Pericardium fibroblast (primary cell): ENCODE measurements at places on chromosomes 1 and 21. TPM values are rescaled to one million over a fixed set of nuclear protein-coding genes. Genes with fewer than 3 reads are reported as not detected.

Gene NPL
- total RNA-seq = 1.4 TPM in 2 replicates

Gene MATN1
- total RNA-seq = under 0.01 and 0.23 TPM in 2 replicates

Gene GREM2
- 0.43 TPM in 1 of 2 replicates, not detected in the other for total RNA-seq

Gene XKR8
- total RNA-seq = 4.2 and 6.8 TPM in 2 replicates

Gene HSD3B1
- not detected in 2 replicates for total RNA-seq

Gene LCE2B
- total RNA-seq = not detected in 2 replicates

Gene APOBEC4
- not detected in 2 replicates for total RNA-seq

Gene FMO2
- total RNA-seq = 3.0 and 26.7 TPM in 2 replicates

Gene ZNF695
- total RNA-seq = 0.60 TPM in 1 of 2 replicates, not detected in the other

Gene IRF6
- total RNA-seq = 0.09 and 0.35 TPM in 2 replicates

Gene OR14I1
- total RNA-seq = not detected in 2 replicates

Gene TAS1R1
- 0.17 TPM in 1 of 2 replicates, not detected in the other for total RNA-seq

Gene ZCCHC17
- 24.2 and 31.9 TPM in 2 replicates for total RNA-seq

Gene NBPF6
- total RNA-seq = not detected in 2 replicates

Gene LIPI
- total RNA-seq = not detected in 2 replicates

Gene RAB25
- not detected in 2 replicates for total RNA-seq

Gene UBXN11
- 2.2 and 2.8 TPM in 2 replicates for total RNA-seq

Gene PCSK9
- 8.9 and 34.5 TPM in 2 replicates for total RNA-seq
